ENCODE measurements at places on chromosomes 12 and 14.

DNA sequence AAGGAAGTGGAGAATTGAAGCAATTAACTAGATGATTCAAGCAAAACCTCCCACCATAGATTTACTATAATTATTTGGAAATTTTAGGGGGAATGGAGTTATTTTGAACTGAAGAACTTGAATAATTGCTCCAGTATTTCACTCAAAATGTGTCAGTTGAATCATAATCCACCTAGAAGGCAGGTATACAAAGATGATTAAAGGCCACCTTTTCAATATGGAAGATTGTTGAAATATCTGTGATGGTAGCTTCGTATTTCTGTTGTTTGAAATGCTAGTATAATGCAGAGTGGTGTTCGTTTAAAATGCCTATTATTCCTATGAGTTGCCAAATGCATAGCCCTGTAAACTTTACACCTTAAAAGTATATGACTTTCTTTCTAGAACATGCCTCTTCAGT is 3.1 kb downstream of the HMGA2 start:
- no peak for DNase-seq

- no peak for DNase-seq
These were observed at the start of gene SLC25A21 for GRCh38 chr14:37172024-37172869. TSS of gene SLC25A21 (minus strand) at chr14:37172606.

- DNase-seq, result no peak
These were observed 129.8 kb upstream of the PPFIA2 start for GRCh38 chr12:81888961-81889360.

GRCh38 chr12:89468648-89469326 is 55.8 kb downstream of the GALNT4 start:
- DNase-seq, result no peak

- no peak for DNase-seq
These were observed 111.9 kb downstream of the STAB2 start for GRCh38 chr12:103698752-103699560.

DNA sequence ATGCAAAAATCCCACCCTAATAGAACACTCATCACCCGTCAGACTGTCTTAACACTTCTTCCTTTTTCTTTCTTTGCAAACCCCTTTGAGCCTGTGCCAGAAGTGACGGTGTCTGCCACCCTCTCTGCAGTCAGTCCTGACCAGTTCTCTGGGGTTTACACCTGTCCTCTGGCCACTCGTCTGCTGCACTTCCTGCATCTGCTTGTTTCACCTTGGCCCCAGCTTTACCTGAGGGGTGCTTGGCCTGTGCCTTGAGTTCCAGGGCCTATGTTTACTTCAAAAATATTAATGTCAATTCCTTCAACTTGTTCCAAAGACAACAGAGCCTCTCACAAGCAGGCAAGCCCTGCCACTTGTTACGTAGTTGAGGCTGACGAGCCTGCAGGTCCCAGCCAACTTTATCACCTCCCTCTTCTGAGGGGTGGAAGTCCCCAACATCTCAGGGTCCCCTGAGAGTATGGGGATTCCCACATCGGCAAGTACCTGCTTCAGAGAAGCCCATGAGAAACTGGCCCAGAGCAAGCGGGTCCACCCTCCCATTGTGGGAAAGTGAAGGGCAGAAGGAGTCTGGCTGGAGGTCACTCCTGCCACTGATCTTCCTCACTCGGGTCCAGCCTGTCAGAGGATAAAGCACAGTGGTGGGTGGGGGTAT is 205.4 kb downstream of the DAD1 start:
- DNase-seq, result no peak

DNA sequence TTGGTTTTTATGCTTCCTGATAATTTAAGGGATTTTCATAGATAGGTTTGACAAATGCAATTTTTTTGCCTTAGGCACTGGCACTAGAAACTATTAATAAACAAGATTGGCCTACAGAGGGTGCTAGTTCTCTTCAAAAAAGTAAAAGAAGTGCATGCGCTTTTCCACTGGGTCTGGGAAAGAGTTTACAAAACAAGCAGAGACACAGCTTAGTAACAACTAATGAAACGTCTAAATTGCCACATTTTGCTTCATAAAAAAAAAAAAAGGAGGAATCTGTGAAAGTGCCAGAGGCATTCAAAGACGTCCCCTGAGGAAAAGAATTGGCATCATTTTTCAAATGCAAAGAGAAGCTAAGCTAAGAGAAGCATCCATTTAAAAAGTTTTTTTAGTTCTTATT is 58.3 kb upstream of the EEA1 start:
- no peak for DNase-seq

- no peak for DNase-seq
These were observed 6.2 kb downstream of the EIF2S3B start for GRCh38 chr12:10511756-10512355.
